Uterus (tissue), 4 donors: ENCODE measurements at places on chromosomes 12 and 14. TPM values are rescaled to one million over a fixed set of nuclear protein-coding genes. Genes with fewer than 3 reads are reported as not detected.

The TSPAN9 gene
- 55.1 TPM for total RNA-seq

DNA sequence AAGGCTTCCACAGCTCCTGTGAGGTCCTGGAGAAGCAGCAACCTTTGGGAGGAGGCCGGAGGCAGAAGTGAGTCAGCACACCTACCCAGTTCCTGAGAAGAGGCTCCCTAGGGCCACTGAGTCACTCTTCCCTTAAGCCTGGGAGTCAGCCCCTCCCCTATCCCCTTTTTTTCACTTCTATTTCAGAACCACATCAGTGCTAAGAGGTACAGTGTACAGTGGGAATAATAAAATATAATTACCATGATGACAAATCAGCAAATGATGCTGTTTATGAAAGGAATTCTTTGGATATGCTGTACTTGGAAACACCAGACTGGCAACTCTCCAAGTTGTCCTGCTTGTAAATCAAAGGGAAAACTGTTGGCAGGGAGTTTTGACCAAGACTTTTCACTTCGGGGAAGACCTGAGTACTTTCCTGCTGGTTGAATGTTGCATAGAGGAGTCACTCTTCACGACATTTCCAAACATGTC is 7.8 kb upstream of the TBPL2 start:
- no peak overlapping the region for H3K27ac ChIP-seq
- no peaks in the 10 kb centered on the region for H3K36me3 ChIP-seq
- no peaks in the 10 kb centered on the region for H3K27me3 ChIP-seq
- H3K4me1 ChIP-seq, result no peaks in the 10 kb centered on the region

DNA sequence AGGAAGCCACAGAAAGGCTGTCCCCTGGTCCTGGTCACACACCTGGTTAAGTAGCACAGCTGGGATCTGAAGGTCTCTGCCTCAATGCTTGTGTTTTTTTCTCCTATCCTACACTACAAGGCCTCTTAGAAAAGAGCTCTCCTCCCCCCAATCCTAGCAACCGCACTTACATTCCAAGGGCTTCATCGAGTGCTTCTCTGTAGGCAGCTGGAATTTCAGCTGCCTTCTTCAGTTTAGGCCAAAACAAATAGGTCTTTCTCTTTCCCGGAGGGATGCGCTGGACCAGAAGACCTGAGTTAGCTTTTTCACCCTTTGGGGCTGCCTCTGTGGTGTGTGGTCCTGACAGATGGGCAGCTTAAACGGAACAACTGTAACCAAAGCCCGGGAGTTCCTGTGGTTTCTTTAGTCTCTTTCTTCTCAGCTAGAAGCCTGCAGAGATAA is 109.7 kb downstream of the GPATCH2L start:
- no peaks in the 10 kb centered on the region for H3K4me1 ChIP-seq
- no peaks in the 10 kb centered on the region for H3K36me3 ChIP-seq
- no peak overlapping the region for H3K27ac ChIP-seq
- no peak overlapping the region for H3K4me3 ChIP-seq
- no peaks in the 10 kb centered on the region for H3K27me3 ChIP-seq

DNA sequence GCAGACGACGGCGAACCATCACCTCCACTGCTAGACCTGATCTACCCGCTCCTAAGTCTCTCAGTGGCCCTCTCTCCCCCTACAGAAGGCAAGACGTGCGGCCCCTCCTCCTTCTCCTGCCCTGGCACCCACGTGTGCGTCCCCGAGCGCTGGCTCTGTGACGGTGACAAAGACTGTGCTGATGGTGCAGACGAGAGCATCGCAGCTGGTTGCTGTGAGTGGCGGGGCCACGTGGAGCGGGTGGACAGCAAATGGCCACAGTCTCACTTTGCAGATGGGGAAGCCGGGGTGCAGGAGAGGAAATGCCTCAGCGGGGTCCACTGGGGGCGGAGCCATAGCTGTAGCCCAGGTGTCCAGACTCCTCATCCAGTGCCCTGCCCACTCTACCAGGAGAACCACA is 21.4 kb upstream of the NXPH4 start:
- H3K27me3 ChIP-seq, result no peaks in the 10 kb centered on the region
- H3K4me1 ChIP-seq, result no peaks in the 10 kb centered on the region
- DNase-seq, result no peak
- no peak overlapping the region for H3K27ac ChIP-seq
- no peaks in the 10 kb centered on the region for H3K36me3 ChIP-seq

The SPTLC2 gene
- total RNA-seq, result 12.3 TPM

- H3K4me1 ChIP-seq, result no peaks in the 10 kb centered on the region
- H3K36me3 ChIP-seq, result no peaks in the 10 kb centered on the region
- no peak overlapping the region for H3K4me3 ChIP-seq
- no peaks in the 10 kb centered on the region for H3K27me3 ChIP-seq
Observed at GRCh38 chr12:20696181-20696905, 1.2 kb downstream of the SLCO1C1 start.

- no peak for DNase-seq
- no peaks in the 10 kb centered on the region for H3K27me3 ChIP-seq
- H3K4me3 ChIP-seq, result no peak overlapping the region
- peak overlapping the region; percentile 95 for H3K27ac ChIP-seq
Observed at GRCh38 chr14:68953196-68953555, 25.9 kb downstream of the ACTN1 start.

The NUMB gene
- 46.8 TPM for total RNA-seq

- H3K4me3 ChIP-seq, result no peak overlapping the region
- no peaks in the 10 kb centered on the region for H3K4me1 ChIP-seq
- DNase-seq, result no peak
- H3K27ac ChIP-seq, result no peak overlapping the region
- no peaks in the 10 kb centered on the region for H3K36me3 ChIP-seq
Observed at GRCh38 chr12:51549637-51550036, 41.4 kb upstream of the SCN8A start.

The CYP46A1 gene
- 2.4 TPM for total RNA-seq

- no peaks in the 10 kb centered on the region for H3K27me3 ChIP-seq
- no peaks in the 10 kb centered on the region for H3K4me1 ChIP-seq
- no peak overlapping the region for H3K4me3 ChIP-seq
- no peaks in the 10 kb centered on the region for H3K36me3 ChIP-seq
- DNase-seq, result no peak
- no peak overlapping the region for H3K27ac ChIP-seq
Observed at GRCh38 chr12:4960030-4960429, 50.3 kb downstream of the KCNA1 start.

- H3K36me3 ChIP-seq, result no peaks in the 10 kb centered on the region
- no peaks in the 10 kb centered on the region for H3K27me3 ChIP-seq
- H3K27ac ChIP-seq, result no peak overlapping the region
- no peak overlapping the region for H3K4me3 ChIP-seq
Observed at GRCh38 chr12:91007531-91008290, 2.9 kb upstream of the EPYC start.

The OR4E1 gene
- total RNA-seq, result not detected

The MSI1 gene
- total RNA-seq, result 12.0 TPM

The EML1 gene
- 184 TPM for total RNA-seq

DNA sequence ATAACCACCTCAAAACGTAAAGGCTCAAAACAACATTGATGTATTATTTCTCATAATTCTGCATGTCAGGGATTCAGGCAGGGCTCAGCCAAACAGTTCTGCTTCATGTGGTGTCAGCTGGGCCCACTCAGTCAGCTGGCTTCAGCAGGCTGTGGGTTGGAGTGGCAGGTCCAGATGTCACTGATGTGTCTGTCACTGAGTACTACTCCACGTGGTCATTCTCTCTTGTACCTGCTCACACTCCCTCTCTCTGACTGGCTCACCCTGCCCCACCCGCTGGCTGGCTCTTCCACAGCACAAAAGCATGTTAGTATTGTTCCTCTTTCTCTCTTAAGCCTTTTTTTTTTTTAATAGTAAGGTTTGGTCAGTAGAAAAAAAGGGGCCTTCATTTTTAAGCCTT is 182.4 kb downstream of the DICER1 start:
- H3K27ac ChIP-seq, result no peak overlapping the region
- H3K27me3 ChIP-seq, result no peaks in the 10 kb centered on the region
- no peak for DNase-seq
- no peak overlapping the region for H3K4me3 ChIP-seq
- no peaks in the 10 kb centered on the region for H3K36me3 ChIP-seq

DNA sequence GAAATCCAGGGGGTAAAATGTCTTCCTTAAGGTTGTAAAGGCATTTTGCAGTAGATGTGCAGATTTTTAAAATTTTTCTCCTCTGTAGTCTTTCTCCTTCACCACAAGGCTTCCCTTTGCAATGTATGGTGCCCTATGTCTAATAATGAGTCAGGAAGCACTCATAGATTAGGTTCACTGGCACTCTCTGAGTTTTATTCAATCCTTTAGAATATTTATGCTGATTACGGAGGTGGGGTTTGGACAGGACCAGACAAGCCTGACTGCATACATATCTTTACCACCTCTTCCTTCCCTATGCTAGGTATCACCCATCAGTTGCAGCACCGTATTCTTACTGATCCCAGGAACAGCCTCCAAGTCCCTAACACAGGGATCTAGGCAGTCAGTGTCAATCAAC is 99.5 kb downstream of the NEDD1 start:
- H3K4me1 ChIP-seq, result no peaks in the 10 kb centered on the region
- no peak overlapping the region for H3K27ac ChIP-seq
- no peak overlapping the region for H3K4me3 ChIP-seq

The RNASE7 gene
- not detected for total RNA-seq

The KCNA1 gene
- under 0.01 TPM for total RNA-seq

The CDH24 gene
- total RNA-seq, result 12.7 TPM

DNA sequence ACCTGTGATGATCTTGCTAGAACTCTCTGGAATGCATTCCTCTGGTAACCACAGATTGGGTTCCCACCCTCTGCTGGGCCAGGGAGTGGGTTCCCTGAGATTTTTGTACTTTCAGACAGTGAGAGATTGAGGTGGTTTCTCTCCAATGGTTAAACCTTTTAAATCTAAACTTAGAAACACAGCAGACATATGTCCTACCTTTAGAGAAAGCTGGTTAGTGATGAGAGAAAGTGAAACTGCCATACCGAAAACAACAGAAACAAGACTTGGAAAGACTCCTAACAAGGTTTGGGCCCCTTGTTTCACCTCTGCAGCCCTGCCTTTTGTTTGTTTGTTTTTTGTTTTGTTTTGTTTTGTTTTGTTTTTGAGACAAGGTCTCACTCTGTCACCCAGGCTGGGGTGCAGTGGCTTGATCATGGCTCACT is 9.7 kb upstream of the SGPP1 start:
- H3K27me3 ChIP-seq, result no peaks in the 10 kb centered on the region
- H3K27ac ChIP-seq, result no peak overlapping the region
- no peaks in the 10 kb centered on the region for H3K36me3 ChIP-seq
- H3K4me3 ChIP-seq, result no peak overlapping the region

- no peaks in the 10 kb centered on the region for H3K36me3 ChIP-seq
- no peaks in the 10 kb centered on the region for H3K4me1 ChIP-seq
- H3K4me3 ChIP-seq, result no peak overlapping the region
- DNase-seq, result no peak
- no peak overlapping the region for H3K27ac ChIP-seq
Observed at GRCh38 chr14:95078867-95079266, 78.5 kb downstream of the DICER1 start.

The DAO gene
- total RNA-seq, result not detected

- H3K4me3 ChIP-seq, result no peak overlapping the region
- H3K27me3 ChIP-seq, result no peaks in the 10 kb centered on the region
- no peaks in the 10 kb centered on the region for H3K36me3 ChIP-seq
- H3K27ac ChIP-seq, result no peak overlapping the region
- no peak for DNase-seq
- H3K4me1 ChIP-seq, result no peaks in the 10 kb centered on the region
Observed at GRCh38 chr12:97312570-97313135, 150.0 kb upstream of the RMST start.

DNA sequence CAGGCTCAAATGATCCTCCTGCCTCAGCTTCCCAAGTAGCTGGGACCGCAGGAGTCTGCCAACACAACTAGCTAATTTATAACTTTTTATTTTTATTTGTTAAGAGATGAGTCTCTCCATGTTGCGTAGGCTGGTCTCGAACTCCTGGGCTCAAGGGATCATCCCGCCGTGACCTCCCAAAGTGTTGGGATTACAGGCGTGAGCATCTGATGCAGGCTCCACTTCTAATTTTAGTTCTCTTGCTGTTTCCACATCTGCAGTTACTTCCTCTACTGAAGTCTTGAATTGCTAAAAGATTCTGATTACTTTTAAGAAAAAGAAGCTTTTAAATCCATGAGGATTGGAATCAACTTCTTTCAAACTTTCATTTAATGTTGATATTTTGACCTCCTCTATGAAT is 13.4 kb upstream of the SNX6 start:
- H3K4me1 ChIP-seq, result no peaks in the 10 kb centered on the region
- no peaks in the 10 kb centered on the region for H3K27me3 ChIP-seq
- H3K36me3 ChIP-seq, result no peaks in the 10 kb centered on the region
- no peak for DNase-seq
- no peak overlapping the region for H3K4me3 ChIP-seq
- H3K27ac ChIP-seq, result no peak overlapping the region

DNA sequence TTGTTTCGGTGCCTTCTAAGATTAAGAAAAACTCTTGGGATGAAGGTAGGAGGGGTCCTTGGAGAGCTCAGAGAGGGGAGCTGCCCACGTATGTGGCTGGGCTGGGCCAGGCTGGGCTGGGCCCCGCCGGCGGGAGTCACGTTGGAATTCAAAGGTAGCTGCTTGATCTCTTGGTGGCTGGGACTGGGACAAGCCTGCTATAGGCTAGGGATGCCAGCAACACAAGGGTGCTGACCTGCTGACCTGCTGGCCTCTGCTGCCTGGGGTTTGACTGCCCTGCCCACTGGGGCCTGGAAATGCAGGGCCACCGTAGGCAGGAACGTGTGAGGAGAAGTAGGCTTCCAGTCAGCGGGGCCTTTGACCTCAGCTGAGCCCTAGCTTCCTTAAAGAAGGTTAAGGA is 52.8 kb upstream of the GTF2A1 start:
- H3K27ac ChIP-seq, result no peak overlapping the region
- H3K36me3 ChIP-seq, result no peaks in the 10 kb centered on the region
- H3K4me1 ChIP-seq, result no peaks in the 10 kb centered on the region
- DNase-seq, result no peak
- H3K4me3 ChIP-seq, result no peak overlapping the region

- H3K27me3 ChIP-seq, result no peaks in the 10 kb centered on the region
- no peaks in the 10 kb centered on the region for H3K4me1 ChIP-seq
- DNase-seq, result no peak
- H3K27ac ChIP-seq, result no peak overlapping the region
- H3K36me3 ChIP-seq, result no peaks in the 10 kb centered on the region
Observed at GRCh38 chr14:58866391-58866790, 228.6 kb downstream of the DACT1 start.

DNA sequence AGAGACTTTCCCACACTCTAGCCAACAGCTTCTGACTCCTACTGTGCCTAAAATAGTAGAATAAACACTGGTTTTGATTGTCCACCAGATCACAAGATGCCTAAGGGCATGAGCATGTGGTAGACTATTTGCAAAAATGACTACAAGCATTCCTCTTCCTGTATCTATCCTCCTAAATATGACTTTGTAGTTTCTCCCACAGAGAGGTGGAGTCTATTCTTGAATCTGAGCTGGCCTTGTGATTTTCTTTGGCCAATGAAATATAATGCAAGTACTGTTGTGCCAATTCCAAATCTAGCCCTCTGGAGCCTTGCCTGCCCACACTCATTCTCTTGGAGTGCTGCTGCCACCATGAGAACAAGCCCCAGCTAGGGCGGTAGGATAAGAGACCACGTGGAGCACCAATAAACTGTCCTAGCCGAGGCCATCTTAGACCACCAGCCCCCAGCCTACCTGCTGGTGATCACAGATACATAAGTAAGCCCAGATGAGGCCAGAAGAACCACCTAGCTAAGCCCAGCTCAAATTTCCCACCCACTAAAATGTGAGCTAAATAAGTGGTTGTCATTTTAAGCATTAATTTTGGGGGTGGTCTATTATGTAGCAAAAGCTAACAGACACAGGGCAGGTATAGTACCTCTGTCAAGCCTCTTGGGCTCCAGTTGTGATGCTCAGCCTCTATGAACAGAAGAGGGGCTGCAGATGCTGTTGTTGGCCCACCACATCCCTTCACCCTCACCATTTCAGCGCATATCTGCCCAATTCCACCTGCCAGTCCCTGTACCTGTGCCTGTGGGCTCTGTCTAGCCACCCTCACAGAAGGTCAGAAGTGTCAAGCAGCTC is 17.9 kb downstream of the ZFP36L1 start:
- peaks cover 13% of the 10 kb centered on the region for H3K4me1 ChIP-seq
- no peaks in the 10 kb centered on the region for H3K36me3 ChIP-seq
- DNase-seq, result peak; percentile 10
- peak overlapping the region; percentile 51 for H3K27ac ChIP-seq
